ENCODE measurements at places on chromosomes 13 and 19.

DNA sequence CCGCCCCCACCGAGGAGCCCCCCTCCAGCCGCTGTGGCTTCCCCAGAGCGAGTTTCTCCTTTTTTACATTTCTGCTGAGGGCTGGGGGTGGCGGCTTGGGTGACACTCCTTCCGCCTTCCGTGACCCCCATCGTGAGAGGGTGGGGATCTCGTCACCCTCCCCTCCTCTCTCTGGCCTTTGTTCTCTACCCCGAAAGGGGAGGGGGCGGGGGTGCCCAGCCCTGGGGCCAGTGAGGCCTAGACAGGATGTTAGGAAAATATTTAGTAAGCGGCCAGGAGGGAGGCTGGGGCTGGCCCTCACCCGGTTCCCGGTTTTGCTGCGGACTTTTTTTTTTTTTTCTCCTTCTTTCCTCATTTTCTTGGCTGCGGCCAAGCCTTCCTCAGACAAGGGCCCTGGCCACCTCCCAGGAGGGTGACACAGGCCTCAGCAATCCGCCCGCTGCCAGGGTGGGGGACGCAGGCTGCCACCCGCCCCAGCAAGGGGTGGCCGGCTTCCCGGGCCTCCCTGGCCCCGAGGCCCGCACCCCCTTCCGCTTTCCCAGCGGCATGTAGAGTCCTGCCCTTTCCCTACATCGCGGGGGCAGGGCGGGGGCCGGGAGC, 3.9 kb downstream of the MIDN start:
- DNase-seq: no peak

DNA sequence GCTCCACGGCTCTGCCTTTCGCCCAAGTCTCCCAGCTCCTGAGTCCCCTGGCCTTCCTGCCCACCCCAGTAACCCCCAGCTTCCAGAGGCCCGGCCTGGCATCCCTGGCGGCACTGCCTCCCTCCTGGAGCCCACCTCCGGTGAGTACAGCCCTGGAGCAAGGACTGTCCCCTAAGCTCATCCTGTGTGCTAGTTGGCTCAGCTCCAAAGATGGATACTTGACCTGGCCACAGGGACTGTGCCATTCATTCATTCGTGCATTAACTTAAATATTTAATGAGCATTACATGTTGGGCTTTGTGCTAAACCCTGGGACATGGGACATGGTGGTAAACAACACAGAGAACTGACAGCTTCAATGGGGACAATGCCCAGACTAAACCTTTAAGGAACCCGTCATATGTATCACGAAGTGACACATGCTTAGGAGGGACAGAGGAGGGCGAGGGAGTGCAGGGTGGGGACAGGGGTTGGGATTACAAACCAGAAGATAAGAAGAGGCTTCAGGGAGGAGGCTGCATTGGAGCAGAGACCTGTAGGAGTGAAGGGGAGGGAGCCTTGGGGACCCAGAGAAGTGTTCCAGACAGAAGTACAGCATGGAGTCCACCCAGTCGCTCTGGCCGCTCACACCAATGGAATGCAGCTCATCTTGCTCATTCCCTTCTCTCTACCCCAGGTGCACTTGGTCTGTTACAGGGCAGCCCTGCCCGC, 6.9 kb upstream of the OVOL3 start:
- no peak for DNase-seq

- no peak for DNase-seq
These were observed 313.8 kb upstream of the SPRY2 start for GRCh38 chr13:80654638-80655249.

GRCh38 chr19:55487924-55488687, at the start of gene SSC5D:
Gene SSC5D (plus strand): TSS chr19:55488436. CDS start chr19:55488590, 154 bp downstream.
- DNase-seq: no peak

DNA sequence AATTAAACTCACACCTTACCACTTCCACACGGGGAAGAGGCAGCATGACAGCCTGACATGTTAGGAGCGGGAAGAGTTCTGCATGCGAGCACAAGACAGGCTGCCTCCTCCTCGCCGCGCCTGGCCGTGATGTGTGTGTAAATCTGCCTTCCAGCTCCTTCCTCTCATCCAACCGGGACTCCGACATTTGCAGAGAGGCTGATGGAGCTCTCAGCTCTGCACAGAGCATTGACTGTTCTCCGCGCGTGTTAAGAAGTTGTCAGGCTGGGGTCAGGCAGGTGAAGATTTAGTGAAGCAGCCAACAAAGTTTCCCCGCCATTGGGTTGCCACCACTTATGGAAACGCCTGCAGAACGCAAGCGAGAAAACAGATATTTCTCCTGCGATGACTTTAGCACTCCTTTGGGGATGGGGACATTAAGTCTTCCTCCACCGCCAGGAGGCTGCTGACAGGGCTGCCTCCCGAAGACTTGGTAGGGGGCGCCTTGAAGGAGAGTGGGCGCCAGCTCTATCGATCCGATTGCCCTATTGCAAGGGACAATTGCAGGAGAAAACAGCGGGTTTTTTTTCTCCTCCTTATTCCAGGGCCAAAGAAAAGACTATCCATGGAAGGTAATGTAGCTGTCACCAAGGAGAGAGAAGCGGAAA, 213.9 kb upstream of the TSHZ3 start:
- no peak for DNase-seq

DNA sequence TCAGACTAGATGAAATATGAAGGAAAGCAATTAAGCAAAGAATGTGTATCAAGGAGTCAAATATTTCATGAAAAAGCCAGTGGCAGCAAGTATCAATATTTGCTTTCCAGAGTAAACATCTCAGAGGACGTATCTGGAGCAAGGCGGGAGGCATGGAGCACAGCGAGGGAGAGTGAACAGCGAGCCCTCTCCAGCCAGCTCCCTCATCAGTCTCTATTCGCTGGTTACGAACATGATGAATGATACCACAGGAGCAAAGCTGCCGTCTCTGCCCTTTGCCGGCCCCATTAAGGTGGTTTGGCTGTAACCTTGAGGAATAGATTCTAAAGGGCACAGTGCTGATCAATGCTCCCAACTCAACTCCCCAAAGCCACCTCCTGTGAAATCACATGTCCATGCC, 95.8 kb downstream of the CCNA1 start:
- DNase-seq: no peak

DNA sequence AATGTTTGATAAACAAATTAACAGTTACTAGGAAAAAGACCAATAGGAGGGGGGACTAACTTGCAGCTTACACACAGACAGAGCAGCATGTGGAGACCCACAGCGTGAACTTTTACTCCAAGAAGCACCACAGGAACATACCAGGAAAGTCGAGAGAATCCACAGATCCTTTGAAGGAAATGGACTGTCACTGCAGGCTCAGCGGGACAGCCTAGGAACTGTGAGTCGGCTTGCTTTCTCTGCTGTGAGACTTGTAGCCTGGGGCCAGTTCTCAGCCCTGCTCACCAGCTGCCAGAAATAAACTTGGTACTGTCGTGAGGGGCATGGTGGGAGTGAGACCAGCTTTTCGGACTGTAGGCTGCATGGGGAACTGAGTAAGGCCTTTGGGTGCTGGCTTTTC, 1211.5 kb downstream of the PCDH17 start:
- no peak for DNase-seq

GRCh38 chr19:17997969-17998826, 9.8 kb upstream of the ARRDC2 start:
- DNase-seq: no peak

DNA sequence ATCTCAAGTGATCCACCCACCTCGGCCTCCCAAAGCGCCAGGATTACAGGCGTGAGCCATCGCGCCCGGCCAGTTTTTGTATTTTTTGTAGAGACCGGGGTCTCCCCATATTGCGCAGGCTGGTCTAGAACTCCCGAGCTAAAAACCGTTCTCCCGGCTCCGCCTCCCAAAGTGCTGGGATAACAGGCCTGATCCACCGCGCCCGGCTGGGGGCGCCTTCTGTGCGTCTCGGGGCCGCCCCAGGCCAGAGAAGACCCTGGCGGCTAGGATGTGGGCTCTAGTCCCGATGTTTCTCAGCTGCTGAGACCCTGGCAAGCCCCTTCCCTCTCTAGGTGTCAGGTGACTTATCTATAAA, 3.6 kb downstream of the ARHGAP45 start:
- DNase-seq: no peak

DNA sequence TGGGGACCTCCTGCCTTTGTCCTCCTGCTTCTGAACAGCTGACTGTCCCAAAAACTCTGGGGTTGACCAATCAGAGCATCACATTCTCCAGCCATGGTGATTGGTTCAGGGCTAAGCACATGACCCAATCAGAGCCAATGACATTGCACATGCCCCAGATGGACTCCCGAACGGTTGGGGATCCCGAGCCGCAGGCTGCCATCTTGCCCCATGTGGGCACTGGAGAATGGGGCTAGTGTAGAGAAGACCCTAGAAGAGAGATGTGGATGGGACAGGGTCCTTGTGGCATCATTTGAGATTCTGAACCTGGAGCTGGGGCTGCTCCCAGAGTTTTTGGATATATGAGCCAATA, 31.3 kb upstream of the PEPD start:
- DNase-seq: no peak

GRCh38 chr19:38375748-38376147, 1.4 kb downstream of the PSMD8 start:
- DNase-seq: no peak

- no peak for DNase-seq
These were observed 195.7 kb upstream of the UBL3 start for GRCh38 chr13:30045916-30046704.

GRCh38 chr13:62280590-62280989, 864.9 kb upstream of the PCDH20 start:
- DNase-seq: no peak

GRCh38 chr13:97339019-97339987, 94.7 kb upstream of the RAP2A start:
- no peak for DNase-seq

DNA sequence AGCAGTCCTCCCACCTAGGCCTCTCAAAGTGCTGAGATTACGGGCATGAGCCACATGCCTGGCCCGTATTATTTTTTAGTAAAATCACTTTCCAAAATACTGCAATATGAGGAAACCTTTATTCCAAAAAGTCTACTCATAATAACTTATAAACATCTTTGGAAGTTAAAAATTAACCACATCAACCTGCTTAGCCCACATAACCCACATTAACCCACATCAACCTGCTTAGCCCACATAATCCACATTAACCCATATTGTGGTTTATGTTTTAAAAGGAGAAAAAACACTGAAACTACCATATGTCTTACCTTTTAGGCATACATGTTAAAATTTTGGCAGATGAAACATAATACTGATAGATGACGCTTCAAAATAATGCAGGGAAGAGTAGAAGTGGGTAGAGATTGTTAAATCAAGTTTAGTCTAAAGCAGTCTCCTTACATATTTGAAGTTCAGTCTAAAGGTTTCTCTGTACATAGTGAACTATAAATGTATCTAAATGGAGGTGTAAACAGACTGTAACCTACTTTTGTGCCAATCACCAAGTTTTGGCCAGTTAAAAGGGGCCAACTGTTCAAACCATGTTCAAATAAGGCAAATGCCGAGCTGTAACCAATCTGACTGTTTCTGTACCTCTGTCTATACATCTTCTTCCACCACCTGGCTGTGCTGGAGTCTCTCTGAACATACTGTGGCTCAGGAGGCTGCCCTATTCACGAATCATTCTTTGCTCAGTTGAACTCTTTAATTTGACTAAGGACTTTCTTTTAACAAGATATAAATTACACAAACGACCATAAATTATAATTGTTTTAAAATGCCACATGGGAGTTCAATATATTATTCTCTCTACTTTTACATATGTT, 14.5 kb downstream of the KPNA3 start:
- DNase-seq: no peak

- peak; percentile 57 for DNase-seq
These were observed 8.8 kb downstream of the SPPL2B start for GRCh38 chr19:2337329-2337707.

GRCh38 chr13:43232144-43232872, 208.9 kb downstream of the DNAJC15 start:
- DNase-seq: no peak

- DNase-seq: no peak
These were observed 141.9 kb downstream of the SLC7A1 start for GRCh38 chr13:29453617-29454011.

GRCh38 chr19:27776020-27776419, 1436.9 kb downstream of the UQCRFS1 start:
- no peak for DNase-seq

DNA sequence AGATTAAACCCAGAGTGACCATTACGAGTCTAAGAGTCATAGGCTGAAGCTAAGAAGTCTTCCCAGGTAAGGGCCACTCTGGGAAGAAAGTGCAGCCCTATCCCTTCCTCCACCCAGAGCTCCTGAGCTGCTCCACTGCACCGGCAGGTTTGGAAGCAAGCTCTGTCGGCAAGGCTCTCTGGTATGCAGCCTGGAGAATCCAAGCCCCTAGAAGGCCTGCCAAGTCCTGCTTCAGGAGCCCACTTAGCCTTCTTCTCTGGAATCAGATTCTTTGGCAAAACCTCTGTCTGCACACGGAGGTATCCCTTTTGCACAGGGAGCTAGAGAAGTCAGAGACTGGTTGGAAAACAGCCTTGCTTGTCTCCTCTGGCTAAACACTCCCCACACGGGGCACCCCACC, 58.5 kb downstream of the CEBPG start:
- no peak for DNase-seq

- no peak for DNase-seq
These were observed 60.1 kb downstream of the HSPH1 start for GRCh38 chr13:31101472-31102170.

GRCh38 chr13:28370448-28370847, 124.5 kb downstream of the FLT1 start:
- no peak for DNase-seq

GRCh38 chr13:28320209-28320608, 174.7 kb downstream of the FLT1 start:
- no peak for DNase-seq

DNA sequence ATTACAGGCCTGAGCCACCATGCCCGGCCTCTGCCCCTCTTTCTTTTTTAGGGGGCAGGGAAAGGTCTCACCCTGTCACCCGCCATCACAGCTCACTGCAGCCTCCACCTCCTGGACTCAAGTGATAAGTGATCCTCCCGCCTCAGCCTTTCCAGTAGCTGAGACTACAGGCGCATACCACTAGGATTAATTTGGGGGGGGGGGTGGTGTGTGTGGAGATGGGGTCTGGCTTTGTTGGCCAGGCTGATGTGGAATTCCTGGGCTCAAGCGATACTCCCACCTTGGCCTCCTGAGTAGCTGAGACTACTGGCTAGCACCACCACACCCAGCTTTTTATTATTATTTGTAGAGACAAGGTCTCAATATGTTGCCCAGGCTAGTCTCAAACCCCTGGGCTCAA, 4.2 kb downstream of the APOE start:
- no peak for DNase-seq
